Naive thymus-derived CD8-positive, alpha-beta T cell (primary cell): ENCODE measurements at places on chromosomes 16 and 17. TPM values are rescaled to one million over a fixed set of nuclear protein-coding genes. Genes with fewer than 3 reads are reported as not detected.

The SYCE1L gene
- total RNA-seq, result 22.0 TPM

The CX3CL1 gene
- total RNA-seq, result not detected

The ITGAD gene
- total RNA-seq, result not detected

DNA sequence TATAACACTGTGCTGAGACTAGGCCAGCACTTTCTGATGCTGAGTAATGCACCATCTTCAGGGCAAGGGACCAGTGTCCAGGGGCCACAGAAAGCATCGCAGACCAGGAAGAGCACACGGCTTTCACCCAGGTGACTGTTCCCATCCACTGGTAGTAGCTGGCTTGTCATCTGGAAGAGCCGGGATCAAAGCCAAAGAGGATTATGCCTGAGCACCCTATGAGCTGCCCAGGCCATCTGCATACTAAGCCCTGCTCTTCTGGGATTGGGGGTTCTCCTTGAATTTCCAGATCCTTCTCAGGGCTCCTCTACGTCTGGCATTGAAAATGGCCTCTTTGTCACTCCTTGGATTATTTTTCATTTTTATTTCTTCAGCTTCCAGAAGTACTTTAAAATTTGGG is 140.7 kb downstream of the IRX3 start:
- H3K27ac ChIP-seq, result no peak overlapping the region
- no peaks in the 10 kb centered on the region for H3K36me3 ChIP-seq
- no peak overlapping the region for H3K4me3 ChIP-seq
- DNase-seq, result no peak
- peaks cover 12% of the 10 kb centered on the region for H3K27me3 ChIP-seq
- no peaks in the 10 kb centered on the region for H3K4me1 ChIP-seq
